ENCODE measurements at places on chromosomes 2 and 18. TPM values are rescaled to one million over a fixed set of nuclear protein-coding genes. Genes with fewer than 3 reads are reported as not detected.

PLEK gene
- 12.4 TPM for total RNA-seq

FOXD4L1 gene
- total RNA-seq: 0.43 TPM

GRB14 gene
- total RNA-seq: 4.2 TPM

LAPTM4A gene
- 98.7 TPM for total RNA-seq

OTX1 gene
- total RNA-seq: 0.30 TPM

RAB12 gene
- total RNA-seq: 39.6 TPM

FBXO48 gene
- total RNA-seq: 1.9 TPM

SIX3 gene
- not detected for total RNA-seq

KCNG2 gene
- total RNA-seq: 0.54 TPM

OTOS gene
- not detected for total RNA-seq

ARL5A gene
- total RNA-seq: 65.2 TPM

TUBB8B gene
- 0.34 TPM for total RNA-seq

FRZB gene
- total RNA-seq: 0.39 TPM

ST3GAL5 gene
- total RNA-seq: 83.2 TPM

UGT1A10 gene
- not detected for total RNA-seq

SLC8A1 gene
- 22.0 TPM for total RNA-seq

CDKL4 gene
- 0.97 TPM for total RNA-seq

CDK5R2 gene
- total RNA-seq: not detected

NCL gene
- 279 TPM for total RNA-seq

NPPC gene
- not detected for total RNA-seq

LHCGR gene
- not detected for total RNA-seq

Measured in upper lobe of left lung (tissue), 6 donors.